ENCODE measurements at places on chromosomes 2 and 18.

GRCh38 chr2:34266908-34267697 lies 668.0 kb upstream of the FAM98A start:
- no peak for DNase-seq

DNA sequence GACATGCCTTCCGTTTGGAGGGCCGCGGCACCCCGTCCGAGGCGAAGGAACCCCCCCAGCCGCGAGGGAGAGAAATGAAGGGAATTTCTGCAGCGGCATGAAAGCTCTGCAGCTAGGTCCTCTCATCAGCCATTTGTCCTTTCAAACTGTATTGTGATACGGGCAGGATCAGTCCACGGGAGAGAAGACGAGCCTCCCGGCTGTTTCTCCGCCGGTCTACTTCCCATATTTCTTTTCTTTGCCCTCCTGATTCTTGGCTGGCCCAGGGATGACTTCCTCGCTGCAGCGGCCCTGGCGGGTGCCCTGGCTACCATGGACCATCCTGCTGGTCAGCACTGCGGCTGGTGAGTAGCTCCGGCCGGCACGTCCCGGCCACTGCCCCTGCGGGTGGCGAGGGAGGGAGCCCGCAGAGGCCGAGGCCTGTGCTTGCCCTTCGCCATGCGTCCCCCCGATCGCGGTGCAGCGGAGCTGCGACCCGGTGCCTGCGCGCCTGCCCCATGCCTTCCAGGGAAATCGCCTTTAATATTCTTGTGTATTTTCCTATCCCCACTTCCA lies 1.2 kb downstream of the BMPR2 start:
- DNase-seq = no peak

DNA sequence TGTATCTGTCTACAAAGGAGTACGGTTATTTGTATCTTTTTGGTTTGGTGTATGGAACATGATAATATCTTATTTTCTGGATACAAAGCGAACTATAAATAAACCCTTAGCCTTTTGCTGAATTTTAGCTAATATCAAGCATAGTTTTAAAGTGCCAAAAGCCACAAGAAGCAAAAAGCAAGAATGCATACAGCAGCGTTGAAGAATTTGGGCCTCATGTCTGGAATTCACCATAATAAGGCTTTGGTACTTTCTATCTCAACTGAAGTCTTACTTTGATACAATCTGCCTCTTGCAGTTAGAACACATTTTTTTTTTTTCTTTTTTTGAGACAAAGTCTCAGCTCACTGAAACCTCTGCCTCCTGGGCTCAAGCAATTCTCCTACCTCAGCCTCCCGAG lies 151.5 kb downstream of the ERBB4 start:
- no peak for DNase-seq

DNA sequence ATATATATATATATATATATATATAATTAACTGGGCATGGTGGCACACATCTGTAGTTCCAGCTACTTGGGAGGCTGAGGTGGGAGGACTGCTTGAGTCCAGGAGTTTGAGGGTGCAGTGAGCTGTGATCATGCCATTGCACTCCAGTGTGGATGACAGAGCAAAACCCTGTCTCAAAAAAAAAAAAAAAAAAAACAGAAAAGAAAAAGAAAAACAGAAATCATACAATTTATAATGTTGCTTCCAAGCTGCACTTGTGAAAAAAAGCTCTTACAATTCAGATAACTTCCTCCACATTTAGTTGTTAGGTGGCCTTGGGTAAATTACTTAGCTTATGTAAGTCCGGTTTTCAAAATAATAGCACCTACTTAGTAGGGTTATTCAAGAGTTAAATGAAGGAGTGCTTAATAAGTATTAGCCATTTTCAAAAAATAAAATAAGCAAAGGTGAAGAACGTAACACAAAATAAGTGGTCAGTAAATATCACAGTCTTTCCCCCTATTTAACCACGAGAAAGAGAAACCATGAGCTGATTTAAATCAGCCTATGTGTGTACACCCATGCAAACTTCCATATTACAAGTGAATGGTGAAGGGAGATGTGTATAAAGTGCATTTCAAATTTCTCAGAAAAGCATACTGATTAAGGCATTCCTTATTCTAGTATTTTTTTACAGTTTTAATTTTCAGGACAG lies 2.3 kb downstream of the WIPF1 start:
- DNase-seq = no peak

GRCh38 chr2:7634409-7634808 lies 717.2 kb downstream of the RNF144A start:
- DNase-seq = no peak

DNA sequence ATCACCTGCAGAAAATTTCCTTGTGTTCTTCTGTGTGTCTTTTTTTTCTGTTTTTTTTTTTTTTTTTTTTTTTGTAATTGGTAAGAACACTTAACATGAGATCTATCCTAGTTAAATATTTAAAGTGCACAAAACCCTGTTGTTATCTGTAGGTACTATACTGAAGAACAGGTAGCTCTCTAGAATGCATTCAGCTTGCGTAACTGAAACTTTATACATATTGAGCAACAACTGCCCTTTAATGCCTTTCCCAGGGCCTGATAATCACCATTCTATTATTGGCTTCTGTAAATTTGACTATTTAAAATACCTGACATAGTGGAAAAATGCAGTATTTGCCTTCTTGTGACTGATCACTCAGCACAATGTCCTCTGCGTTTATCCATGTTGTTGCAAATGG lies 701.8 kb downstream of the SUCLG1 start:
- DNase-seq = no peak

- DNase-seq = no peak
Measured at GRCh38 chr2:151792589-151792988, 35.6 kb downstream of the ARL5A start.

DNA sequence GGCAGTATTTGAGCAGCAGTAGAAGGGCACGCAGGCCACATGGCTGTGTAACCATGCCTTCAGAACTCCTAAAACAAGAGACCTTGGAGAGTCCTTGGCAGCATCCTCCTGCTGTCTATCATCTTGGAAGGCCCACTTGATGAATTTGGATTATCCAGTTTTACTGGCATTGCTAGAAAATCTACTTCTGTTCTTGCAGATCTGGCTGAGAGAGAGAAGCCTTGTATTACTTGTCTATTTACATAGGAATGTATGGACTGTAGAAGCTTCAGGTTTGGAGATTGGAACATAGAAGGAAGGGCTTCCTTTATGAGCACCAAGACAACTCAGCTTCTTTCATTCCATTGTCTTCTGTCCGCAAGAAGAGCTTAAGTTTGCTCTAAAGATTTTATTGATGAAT lies 16.1 kb upstream of the GPBAR1 start:
- DNase-seq = no peak

GRCh38 chr18:10045296-10045891 lies 131.6 kb downstream of the VAPA start:
- DNase-seq = no peak

- no peak for DNase-seq
Measured at GRCh38 chr2:136059036-136059472, 58.9 kb downstream of the CXCR4 start.

DNA sequence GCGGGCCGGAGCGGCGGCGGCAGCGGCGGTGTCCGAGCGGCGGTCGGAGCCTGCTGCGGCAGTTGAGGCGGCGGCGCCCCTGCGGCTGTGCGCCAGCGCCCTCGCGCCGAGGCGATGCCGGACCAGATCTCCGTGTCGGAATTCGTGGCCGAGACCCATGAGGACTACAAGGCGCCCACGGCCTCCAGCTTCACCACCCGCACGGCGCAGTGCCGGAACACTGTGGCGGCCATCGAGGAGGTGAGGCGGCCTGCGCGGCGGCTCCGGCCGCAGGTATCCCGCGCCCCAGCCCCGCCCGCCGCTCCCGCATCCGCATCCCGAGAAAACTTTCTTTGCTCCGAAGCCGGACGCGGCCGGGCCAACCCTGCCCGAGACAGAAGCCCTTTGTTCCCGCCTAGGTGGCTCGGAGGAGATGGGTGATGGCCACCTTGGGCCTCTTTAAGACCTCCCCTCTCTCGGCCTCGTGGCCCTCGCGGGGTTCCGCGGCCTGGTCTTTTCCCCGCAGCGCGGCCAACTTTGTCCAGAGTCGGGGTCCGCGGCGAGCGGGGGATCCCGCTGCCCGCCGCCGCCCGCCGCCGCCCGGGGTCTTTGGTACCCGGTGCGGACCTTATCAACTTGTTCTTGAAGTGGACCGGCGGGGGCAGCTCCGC lies 504 bp downstream of the ASAP2 start:
- DNase-seq = peak; percentile 8

- DNase-seq = no peak
Measured at GRCh38 chr18:65750389-65751154, at the start of gene CDH7. Gene CDH7 (plus strand): TSS chr18:65751012. CDS start chr18:65762843, 11,831 bp downstream.

GRCh38 chr2:37625796-37626571 lies 45.5 kb downstream of the CDC42EP3 start:
- DNase-seq = peak; percentile 50

- DNase-seq = no peak
Measured at GRCh38 chr2:229910832-229911412, 10.9 kb downstream of the TRIP12 start.

- no peak for DNase-seq
Measured at GRCh38 chr2:178142274-178143065, 30.2 kb downstream of the RBM45 start.

GRCh38 chr2:30927465-30928075 lies 120.3 kb upstream of the CAPN13 start:
- no peak for DNase-seq

- no peak for DNase-seq
Measured at GRCh38 chr2:68282811-68283418, 30.6 kb upstream of the PPP3R1 start.

- no peak for DNase-seq
Measured at GRCh38 chr2:207330912-207331311, 165.2 kb upstream of the KLF7 start.

GRCh38 chr2:142857256-142858164 lies 20.0 kb upstream of the KYNU start:
- no peak for DNase-seq

GRCh38 chr18:49569724-49570123 lies 7.9 kb downstream of the LIPG start:
- no peak for DNase-seq

DNA sequence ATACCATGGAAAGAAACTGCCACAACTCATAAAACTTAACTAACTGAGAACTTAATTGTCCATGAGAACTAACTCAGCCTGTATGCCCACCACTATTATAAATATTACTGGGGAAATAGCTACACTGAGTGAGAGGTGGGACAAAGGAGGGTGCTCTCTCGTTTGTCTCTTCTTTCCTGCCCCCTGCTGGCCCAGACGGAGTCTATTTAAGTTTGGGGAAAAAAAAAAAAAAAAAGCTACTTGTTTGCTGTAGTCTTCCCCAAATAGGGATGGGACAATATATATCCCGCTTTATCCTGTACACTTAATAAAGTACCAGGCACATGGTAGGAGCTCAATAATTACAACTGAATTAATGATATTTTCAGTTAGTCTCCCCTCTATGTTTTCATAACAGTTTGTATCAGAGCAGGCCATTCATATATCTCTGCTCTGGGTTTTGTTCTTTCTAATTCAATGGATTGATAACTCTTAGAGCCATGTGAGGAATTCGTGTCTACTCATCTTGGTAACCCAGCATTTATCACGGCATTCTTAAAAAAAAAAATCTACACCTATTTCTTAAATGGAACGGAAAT lies 647.6 kb upstream of the PKDCC start:
- DNase-seq = no peak

- DNase-seq = no peak
Measured at GRCh38 chr2:52916981-52917380, 850.6 kb upstream of the CHAC2 start.

DNA sequence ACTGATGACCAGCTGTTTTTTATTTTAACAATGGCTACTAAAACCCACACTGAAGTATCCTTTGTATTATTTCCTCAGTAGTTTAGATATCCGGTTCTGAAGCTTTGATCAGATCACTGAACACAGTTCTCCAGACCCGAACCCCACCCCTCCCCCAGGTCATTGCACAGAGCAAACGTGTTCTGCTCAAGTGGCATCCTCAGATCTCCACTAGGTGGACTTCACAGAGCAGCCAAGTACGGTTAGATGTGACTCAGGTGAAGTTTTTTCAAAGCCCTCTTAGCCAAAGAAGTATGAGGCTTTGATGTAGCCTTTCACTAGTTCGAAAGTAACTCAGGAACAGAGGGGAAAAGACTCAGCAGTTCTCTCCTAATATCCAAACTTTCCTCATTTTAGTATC lies 142.7 kb upstream of the NRP2 start:
- no peak for DNase-seq

DNA sequence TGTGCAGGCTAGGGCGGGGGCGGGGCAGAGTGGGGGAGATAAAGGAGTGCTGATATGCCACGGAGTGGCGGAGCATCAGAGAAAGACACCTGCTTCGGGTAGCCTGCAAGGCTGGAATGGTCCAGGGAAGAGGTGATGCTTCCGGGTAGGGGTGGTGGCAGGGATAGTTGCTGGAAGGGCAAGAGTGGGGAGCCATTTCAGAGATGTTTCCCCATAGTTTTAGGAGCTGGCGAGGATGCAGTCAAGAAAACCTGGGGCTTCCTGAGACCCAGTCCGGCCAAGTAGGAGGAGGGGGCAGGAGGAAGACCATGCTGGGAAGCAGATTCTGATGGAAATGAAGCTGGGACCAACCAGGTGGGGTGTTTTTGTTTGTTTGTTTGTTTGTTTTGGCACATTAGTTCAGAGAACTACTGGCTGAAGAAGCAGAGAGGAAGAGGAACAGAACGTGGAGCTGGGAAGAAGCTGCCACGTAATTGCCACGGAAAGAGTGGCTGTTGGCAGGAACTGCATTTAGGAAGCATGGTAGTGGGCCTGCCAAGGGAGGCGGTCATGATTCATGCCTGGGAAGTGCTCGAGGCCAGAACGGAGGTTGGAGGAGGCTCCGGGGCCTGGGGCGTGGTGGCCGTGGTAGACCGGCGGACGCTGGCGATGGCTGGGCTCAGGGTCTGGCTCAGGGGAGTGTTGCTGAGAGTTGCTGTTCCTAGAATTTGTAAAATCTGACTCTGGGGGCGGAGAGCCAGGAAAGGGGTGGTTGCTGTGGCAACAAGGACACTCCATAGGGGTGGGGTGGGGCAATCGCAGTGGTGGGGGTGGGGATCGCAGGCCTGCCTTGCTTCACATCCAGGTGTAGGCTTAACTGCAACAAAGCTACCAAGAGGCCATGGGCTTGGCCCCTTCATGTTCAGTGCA lies 8.6 kb upstream of the INPP5D start:
- no peak for DNase-seq

- DNase-seq = no peak
Measured at GRCh38 chr2:25251422-25252273, 83.3 kb upstream of the POMC start.

- no peak for DNase-seq
Measured at GRCh38 chr2:12463189-12463588, 253.5 kb upstream of the TRIB2 start.

DNA sequence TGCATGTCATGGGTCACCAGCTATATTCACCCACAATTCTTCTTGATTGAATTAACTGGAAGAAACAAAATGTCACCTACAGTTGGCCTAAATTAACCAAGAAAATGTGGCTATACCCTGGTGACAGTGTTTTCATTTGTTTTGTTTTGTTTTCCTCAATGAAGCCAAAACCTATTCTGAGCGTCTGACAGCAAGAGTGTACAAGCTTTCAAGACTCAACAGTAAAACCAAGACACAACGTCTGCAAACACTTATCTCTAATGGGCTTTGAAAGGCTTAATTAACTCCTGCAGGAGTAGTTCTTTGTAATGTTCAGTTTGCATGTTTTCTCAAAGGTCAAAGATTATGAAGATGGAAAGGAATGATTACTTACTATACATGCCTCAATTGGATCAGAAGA lies 827.6 kb upstream of the KLHL29 start:
- DNase-seq = no peak

- DNase-seq = no peak
Measured at GRCh38 chr18:56469582-56469981, 168.8 kb downstream of the TXNL1 start.

- DNase-seq = no peak
Measured at GRCh38 chr2:121688820-121689219, 39.6 kb upstream of the CLASP1 start.

Measured in stimulated activated CD4-positive, alpha-beta T cell treated with anti-CD3 and anti-CD28 coated beads, TNF-alpha, amount 100 ng/mL, for 4 hours (primary cell).